ENCODE measurements at places on chromosomes 6 and 20.

DNA sequence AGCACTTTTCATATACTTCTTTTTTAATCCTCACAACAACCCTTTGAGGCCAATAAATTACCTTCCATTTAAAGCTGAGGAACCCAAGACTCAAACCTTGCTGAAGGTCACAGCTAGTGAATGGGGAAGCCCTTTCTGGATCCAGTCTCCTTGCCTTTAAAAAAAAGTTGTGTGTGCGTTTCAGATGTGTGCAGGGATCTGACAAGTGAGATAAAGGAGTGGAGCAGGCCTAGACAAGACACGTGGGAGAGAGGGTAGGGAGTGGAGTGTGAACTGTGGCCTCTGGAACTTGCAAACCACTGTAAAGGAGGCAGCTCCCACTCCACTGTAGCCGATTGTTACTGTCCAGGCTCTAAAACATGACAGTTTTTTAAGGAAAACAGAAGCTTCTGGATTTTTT lies 1.9 kb downstream of the KLHL32 start:
- DNase-seq = no peak

DNA sequence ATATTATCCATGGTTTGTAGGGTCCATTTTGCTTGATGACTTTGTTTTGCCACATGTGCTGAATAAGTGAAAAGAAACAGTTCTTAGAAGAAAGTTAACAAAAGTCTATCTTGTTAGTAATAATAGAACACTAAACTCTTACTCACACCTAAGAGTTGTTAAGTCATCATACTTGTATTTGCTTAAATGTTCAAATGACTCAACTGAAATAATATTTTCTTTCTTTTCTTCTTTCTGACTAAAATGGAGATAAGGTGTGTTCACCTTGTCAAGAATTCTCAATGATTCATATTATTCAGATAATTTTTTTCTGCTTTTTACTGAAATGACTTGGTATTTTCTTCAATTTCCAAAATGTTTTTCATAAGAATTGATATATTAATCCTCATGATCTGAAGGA lies 327.2 kb downstream of the HTR1B start:
- DNase-seq = no peak

GRCh38 chr20:48236000-48236970 lies 451.0 kb upstream of the SULF2 start:
- DNase-seq = no peak

DNA sequence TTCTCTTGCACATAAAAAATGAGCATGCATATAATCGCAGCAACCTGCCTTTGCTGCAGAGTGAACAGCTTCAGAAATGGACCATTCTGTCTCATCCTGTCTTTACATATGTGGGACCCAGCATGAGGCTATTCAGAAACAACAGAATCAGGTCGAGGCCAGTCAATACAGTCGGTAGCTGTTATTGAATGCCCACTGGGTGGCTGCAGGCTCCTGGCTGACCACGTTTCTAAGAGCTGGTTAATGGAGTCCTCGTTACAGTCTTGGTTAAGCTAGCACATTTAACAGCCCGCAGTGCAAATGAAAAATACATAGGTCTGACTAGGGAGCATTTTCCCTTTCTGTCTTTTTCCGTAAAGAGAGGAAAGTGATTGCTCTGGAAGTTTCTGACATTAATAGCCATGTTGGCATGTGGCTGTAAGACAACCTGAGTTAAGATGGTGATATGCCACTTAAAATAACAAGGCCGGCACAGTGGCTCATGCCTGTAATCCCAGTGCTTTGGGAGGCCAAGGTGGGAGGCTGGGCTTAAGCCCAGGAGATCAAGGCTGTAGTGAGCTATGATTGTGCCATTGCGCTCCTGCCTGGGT lies 75.0 kb downstream of the SHLD1 start:
- DNase-seq = no peak

GRCh38 chr20:24915440-24915839 lies 33.6 kb upstream of the CST7 start:
- DNase-seq = no peak
